ENCODE measurements at places on chromosomes 4 and X.

DNA sequence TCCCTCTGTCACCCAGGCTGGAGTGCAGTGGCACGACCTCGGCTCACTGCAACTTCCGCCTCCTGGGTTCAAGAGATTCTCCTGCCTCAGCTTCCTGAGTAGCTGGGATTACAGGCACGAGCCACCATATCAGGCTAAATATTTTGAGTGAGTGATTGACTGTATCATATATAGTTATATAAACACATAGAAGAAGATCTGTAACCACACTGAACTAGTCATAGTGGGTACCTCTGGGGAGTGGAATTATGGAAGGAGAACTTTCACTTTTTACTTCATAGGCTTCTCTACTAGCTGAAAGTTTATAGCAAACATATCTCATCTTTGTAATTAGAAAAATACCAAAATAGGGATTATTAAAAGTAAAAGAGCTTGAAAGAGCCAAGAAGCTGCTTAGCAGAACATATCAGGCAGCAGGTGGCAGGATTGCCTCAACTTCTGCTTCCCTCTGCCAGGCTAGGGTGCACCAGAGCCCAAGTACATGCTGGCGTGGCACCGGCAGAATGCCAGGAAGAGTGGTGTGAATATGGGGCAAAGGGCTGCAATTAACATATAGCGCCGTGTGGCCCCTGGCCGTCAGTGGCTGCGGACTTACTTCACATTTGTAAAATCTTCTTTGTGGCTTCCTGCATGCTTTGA is 39.5 kb upstream of the CD40LG start:
- no peak for DNase-seq

DNA sequence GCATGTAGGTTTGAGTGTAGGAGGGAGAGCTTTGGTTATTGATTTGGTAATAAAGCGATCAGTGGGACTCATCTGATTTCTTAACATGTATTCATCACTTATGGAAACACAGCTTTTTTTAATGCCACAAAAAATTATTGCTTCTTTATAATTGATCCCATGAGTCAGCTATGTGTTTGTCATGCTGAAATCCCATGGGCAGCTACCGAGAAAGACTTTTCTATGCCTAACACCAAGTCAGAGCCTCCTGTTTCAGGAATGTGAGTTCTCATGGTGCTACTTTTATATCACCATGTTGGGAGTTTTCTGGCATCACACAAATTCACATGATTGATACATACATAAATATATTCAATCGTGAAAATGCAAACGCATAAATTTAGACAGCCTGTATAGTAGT is 165.7 kb downstream of the RAPGEF2 start:
- DNase-seq: no peak

- no peak for DNase-seq
These were observed 256.8 kb downstream of the STIM2 start for GRCh38 chr4:27117453-27117852.

GRCh38 chr4:76931576-76932276 is 17.8 kb upstream of the SEPTIN11 start:
- no peak for DNase-seq

DNA sequence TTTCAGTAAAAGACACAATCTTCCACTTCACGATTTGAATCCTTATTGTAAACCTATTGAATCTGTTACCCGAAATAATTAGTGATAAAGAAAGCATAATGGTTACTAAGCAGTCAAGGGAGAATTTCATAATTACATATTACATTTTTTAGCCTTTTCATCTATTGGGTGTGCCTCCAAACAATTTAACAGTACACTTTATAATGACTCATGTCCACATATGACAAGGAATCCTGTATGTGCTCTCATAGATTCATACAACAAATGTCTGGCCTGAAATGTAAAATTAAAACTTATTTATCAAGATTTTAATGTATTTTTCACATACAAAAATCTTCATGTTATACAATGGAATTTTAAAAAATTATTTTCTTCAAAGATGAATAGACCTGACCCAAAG is 39.4 kb downstream of the PPP3CA start:
- DNase-seq: no peak

- no peak for DNase-seq
These were observed 517 bp downstream of the LEF1 start for GRCh38 chr4:108168160-108168670.

- no peak for DNase-seq
These were observed 711.9 kb upstream of the ATOH1 start for GRCh38 chr4:93116624-93117023.

DNA sequence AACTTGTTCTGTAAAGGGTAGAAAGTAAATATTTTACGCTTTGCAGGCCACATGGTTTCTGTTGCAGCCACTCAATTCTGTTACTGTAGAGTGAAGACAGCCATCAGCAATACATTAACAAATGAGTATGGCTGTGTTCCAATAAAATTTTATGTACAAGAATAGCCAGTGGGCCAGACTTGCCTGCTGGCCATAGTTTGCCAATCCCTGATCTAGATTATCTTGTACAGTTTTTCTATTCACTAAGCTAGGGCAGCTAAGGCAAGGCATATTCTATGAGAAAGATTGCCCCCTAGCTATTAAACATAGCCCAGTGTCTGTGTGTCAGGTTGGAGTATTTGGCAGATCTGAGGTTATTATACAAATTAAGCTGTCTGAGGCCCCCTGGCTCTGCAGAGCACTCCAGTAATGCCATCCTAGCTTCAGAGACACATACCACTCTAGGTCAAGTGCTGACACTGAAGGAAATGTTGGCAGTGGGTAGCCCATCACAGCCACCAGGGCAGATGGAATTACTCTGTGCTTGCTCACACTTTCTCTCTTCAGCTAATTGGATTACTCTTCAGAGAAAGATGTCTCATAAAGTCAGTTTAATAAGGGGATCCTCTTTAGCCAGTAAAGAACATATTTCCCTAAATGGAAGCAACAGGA is 40.7 kb downstream of the MTTP start:
- no peak for DNase-seq

DNA sequence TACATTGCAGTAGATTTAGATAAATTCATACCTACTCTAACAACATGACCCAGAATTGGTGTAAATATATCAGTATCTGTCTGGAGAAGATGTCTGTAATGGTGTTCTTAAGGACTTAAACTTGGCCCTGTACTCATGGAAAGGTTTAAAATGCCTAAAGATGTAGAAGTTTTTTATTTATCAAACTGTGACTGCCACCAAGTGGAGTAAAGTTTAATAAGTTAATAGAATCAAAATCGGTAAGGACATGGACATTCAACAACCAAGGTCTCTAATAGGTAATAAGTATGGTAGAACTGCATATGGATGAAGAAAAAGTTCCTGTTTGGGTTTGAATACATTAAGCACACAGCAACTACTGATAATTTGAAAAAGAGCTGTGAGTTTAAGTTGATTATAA is 474.0 kb upstream of the NDST3 start:
- DNase-seq: no peak

DNA sequence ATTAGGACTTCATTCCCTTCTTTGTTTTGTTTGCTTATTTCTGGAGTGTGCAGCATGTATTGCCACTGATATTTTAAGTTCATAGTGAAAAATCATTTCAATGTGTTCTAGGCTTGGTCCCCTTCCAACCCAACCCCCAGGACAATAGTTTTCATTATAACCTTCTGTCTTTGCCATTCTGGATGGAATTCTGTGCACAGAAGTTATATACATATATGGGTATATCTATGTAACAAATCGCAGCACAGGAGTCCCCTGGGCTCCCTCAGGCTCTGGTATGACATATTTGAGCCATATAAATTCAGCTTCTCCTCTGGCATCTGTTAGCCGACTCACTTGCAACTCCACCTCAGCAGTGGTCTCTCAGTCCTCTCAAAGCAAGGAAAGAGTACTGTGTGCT is at the start of gene TNMD:
Gene TNMD, plus strand, starts transcription at position 326 of the 400 bp plus-strand sequence. CDS start 83 bp downstream, outside the sequence.
- DNase-seq: no peak

GRCh38 chr4:40196724-40197281 is at the start of gene RHOH:
RHOH (plus strand) TSS chr4:40197031; CDS start chr4:40243387, 46,356 bp downstream.
- DNase-seq: no peak

GRCh38 chr4:89803915-89804314 is 33.0 kb downstream of the SNCA start:
- DNase-seq: no peak

DNA sequence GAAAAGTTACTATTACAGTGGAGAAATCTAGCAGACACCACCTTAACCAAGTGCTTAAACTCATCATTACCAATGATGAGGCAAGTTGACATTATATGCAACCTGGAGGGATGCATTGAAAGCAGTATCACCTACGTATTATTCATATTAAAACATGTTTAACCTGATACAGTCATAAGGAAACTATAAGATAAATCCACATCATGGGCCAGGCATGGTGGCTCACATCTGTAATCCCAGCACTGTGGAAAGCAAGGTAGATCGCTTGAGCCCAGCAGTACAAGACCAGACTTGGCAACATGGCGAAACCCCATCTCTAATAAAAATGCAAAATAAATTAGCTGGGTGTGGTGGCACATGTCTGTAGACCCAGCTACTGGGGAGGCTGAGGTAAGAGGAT is 22.3 kb upstream of the INTU start:
- no peak for DNase-seq

- no peak for DNase-seq
These were observed 43.5 kb downstream of the SRPX2 start for GRCh38 chrX:100687546-100687945.

GRCh38 chrX:14702145-14702544 is 170.7 kb downstream of the FANCB start:
- no peak for DNase-seq

Measured in D721Med (cell line).